Astrocyte of the spinal cord (primary cell): ENCODE measurements at places on chromosomes 5 and 9.

- no peak for DNase-seq
These were observed 76.9 kb upstream of the SPATA31D4 start for GRCh38 chr9:81851340-81851739.

DNA sequence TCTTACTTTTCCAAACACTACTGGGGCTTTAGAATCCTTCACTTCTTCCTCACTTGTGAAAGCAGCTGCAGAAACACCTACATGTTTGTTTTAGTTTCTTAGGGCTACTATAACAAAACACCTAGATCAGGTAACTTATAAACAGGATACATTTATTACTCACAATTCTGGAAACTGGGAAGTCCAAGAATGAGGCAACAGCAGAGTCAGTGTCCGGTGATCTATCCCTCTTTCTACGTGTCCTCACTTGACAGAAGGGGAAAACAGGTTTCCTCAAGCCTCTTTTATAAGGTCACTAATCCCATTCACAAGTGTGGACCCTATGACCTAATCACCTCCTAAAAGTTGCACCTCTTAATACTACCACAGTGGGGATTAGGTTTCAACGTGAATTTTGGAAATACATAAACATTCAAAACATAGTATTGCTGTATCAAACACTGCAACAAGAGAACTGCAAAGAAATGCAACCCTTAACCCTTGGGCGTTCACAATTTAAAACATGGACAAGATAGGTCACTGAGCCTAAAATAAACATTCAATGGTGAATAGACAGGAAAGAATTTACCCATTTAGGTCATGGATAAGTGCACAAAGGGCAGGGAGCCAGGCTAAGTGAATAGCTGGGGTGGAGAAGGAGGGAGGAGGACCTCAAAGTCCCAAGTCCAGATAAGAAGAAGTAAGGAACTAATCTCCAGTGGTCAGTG, 104.3 kb downstream of the PIK3R1 start:
- DNase-seq = no peak

DNA sequence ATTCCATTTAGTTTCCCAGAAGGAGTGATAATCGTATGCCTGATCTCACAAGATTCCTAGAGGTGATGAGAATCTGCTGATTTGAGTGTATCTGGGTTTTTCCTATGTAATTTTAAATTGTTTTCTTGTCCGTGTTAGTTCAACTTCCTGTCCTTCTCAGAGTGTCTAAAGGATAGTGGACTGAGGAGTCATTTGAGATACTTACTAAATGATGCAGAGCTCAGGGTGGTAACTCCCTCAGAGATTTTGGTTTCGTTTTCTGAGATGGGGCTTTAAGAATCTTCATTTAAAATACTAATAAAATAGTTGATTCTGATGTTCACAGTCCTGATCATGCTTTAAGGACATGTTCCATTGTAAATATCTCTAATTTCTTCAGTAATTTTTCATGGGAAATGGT, 30.3 kb downstream of the MELK start:
- peak; percentile 45 for DNase-seq

- DNase-seq = no peak
These were observed 1211.5 kb upstream of the CDH9 start for GRCh38 chr5:28249771-28250415.

GRCh38 chr9:73030370-73031030, 77.6 kb upstream of the ALDH1A1 start:
- no peak for DNase-seq

GRCh38 chr9:129624168-129624759, 1.7 kb upstream of the NTMT1 start:
- DNase-seq = peak; percentile 51

- DNase-seq = no peak
These were observed 258.9 kb upstream of the TLE4 start for GRCh38 chr9:79312686-79313421.

GRCh38 chr5:168377525-168377924, 86.1 kb downstream of the WWC1 start:
- no peak for DNase-seq
